ENCODE measurements at places on chromosomes 1 and 21.
A peak's percentile ranks its signal among the peaks of the same experiment; 100 is the strongest.

DNA sequence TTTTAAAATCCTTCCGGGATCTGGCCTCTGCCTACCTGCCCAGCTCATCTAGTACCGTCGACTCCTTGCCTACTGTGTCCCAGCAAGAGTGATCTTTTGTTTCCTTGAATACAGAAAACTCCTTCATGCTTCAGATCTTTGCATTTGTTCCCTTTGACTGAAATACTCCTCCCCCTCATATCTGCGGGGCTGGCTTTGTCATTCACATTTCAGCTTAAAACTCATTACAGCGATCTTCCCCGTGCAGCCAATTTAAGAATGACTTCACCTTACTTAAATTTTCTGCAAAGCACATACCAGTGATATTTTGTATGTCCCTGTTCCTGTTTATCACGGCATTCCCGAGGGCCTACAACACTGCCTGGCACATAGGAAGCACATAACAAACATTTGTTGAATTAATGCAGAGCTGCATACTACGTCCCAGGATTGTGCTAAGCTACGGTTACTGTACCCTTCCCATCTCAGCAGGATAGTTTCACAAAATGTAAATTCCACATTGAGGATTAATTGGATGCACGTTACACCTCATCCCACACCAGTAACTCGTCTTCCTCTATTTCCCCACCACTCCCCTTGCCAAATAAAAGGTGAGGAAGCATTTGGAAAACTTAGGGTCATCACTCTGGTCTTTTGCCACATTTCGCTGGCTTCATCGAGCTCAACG, 837 bp upstream of the DESI2 start:
- no peak for DNase-seq

- peak; percentile 62 for DNase-seq
These were observed 281.9 kb upstream of the C1orf105 start for GRCh38 chr1:172138634-172139033.

DNA sequence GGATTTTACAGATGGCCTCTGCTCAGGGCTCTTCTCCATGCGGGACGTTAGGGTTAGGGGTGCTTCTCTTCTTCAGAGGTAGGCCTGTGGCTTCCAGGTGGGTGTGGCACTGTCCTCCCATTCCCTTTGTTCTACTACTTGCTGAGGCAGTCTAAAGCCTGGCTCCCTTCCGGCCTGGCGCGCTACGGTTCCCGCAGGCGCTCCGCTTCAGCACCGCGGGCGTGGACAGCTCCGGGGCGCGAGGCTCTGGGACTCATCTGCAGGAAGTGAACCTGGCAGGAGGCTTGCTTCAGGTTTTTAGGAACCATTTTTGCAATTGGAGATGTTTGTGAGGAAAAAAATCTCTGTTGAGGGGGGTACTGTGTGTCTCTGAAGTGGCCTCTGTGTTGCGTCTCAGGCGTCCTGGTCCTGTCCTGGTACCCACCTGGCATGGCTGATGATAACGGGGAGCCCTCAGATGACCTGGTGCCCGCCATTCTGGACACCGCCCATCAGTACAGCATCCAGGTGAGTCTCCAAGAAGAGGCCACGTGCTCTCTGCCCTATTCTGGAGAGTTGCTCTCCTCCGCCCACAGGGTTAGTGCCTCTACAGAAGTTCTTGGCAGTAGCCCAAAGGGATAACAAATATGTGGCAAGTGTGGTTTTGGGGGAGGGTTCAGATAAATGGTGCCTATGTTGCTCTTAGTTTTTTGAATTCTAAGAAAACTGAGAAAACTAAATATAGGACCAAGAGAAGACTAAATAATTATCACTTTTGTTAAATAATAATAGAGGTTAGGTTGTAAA, 1.9 kb downstream of the MANEAL start:
- peak; percentile 65 for DNase-seq

GRCh38 chr1:47644212-47644573, 206.3 kb downstream of the FOXD2 start:
- no peak for DNase-seq

DNA sequence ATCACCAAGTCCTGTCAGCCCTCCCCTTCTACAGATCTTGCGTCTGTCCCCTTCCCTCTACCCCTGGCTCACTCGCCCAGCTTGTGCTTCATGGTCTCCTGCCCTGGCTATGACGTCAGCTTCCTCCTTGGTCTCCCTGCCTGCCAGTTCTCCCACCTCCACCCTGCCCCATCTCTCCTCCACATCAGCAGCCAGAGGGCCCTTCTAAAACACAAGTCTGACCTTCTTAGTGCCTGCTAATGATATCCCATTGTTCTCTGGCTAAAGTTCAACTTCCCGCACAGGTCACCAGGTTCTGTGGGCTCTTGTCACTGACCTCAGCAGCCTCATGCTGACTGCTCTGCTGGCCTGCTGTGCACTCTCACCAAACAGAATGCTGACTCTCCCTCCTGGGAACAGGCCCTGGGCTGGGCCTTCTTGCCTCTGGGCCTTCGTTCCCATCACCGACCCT, 24.7 kb upstream of the MYCL start:
- DNase-seq = no peak

- DNase-seq = no peak
These were observed 40.5 kb downstream of the UBE2G2 start for GRCh38 chr21:44761011-44761729.

DNA sequence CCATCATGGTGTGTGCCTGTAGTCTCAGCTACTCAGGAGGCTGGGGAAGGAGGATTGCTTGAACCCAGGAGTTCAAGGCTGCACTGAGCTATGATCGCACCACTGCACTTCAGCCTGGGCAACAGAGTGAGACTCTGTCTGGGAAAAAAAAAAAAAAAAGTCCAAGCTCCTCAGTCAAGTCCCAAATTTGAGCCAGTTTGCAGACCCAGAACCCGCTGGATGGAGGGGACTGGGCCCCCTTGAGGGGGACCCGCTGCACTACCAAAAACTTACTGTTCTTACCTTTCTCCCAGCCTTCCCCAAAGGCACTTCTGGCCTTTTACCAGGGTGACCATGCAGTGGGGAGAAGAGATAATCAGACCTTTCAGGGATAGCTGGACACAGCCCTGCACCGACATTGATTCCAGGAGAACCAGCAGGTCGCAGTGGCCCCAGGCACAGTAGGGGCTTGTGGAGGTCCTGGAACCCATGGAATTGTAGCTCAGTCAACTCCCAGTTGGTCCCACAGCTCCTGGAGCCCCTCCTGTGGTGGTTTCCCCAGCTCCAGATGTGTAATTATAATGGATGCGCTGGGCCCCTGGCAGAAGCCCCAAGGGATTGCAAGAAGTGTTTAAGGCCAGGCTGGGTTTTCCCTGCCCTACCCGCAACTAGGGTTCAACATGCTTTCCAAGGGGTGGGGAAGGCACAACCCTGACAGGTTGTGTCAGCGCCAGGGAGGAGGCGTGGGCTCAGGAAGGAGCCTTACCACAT, 4.1 kb upstream of the WNT9A start:
- peak; percentile 24 for DNase-seq

GRCh38 chr1:160646711-160647328, at the start of gene SLAMF1:
TSS of gene SLAMF1 (minus strand) at chr1:160647044. CDS start at chr1:160646945, 99 bp downstream.
- DNase-seq = no peak

GRCh38 chr21:45169682-45170081, 95.3 kb downstream of the ADARB1 start:
- DNase-seq = no peak

DNA sequence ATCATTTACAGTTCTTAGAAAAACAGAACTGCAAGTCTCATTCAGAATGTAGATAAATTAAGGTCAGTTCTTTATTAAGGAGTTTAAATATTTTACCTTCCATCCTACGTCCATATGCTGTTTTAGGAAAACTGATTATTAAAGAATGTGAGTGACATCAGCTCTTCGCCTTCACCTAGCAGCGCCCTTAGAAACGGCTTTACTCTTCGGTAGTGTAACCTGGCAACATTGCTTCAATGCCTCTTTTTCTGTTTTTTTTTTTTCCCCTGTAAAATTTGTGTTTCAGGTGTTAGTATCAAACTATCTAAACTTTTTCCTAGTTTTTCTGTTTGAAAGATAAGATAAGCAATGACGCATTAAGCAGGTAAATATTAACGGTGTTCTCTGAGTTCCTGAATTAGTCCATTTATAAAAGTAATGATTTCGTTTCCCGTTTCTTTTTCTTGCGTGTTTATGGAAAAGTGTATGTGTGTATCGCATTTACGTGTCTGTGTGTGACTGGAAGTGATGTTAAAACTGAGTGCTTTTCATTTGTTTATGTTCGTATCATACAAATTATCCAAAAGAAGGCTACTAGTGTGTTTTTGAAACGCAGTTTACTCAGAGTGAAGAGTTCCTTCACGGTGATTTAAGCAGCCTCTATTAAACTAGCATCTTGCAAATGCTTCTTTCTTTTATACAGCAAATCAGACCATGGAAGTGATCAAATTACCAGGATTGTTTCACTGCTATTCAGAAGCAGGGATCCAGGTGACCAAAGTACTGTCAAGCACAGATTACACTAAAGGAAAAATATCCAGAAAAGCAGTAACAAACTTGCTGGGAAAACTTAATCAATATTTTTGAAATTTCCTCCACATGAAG, 139.0 kb downstream of the SDCCAG8 start:
- no peak for DNase-seq

GRCh38 chr1:193131266-193131860, 9.5 kb downstream of the CDC73 start:
- no peak for DNase-seq

DNA sequence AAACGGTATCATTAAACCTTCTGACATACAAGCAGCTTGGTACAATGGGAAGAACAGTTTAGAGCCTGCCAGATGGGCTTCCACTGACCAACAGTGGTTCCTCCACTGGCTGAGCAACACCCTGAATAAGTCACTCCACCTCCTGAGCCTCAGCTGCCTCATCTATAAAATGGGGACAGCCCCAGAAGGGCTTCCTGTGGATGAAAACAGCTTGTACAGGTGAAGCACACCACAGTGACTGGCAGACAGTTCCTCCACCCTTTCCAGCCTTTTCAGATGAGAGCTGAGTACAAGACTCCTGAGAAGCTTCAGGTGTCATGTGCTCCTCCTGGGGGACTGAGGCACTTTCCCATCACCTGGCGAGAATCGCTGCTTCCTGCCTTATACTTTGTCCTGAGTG, 2.1 kb downstream of the CAPZB start:
- DNase-seq = no peak

DNA sequence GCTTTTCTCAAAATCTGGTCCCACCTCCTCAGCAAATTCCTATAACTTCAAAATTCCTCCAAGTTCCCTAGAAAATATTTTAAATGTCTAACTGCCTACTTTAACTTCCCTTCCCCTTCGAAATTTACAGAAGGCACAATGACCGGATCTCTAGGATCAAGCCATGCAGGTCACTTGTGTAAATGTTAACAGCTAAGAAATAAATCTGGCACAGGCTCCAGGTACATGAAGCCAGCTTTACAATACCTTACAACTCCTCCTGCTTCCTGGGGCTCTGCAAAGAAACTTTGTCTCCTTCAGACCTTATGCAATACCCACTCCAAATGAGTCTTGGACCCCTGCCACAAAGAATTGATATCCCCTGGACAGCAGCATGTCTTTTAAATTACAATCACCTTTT, 1164.2 kb downstream of the BRINP3 start:
- no peak for DNase-seq

DNA sequence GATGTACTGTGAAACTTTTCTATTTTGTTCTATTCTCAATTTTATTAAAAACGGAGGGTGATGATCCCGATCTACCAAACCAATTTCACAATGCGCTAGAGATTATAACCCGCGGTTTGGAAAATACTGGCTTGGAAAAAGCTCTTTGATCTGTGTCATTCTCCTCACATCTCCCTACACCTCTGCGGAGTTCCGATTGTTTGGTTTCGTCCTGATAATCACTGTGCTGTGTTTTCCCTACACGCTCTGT, 536 bp upstream of the ABCD3 start:
- no peak for DNase-seq

GRCh38 chr21:14913638-14914037, 151.2 kb downstream of the NRIP1 start:
- no peak for DNase-seq

GRCh38 chr1:193767886-193768285, 581.5 kb upstream of the B3GALT2 start:
- no peak for DNase-seq
